ENCODE measurements at places on chromosomes 6 and 20. TPM values are rescaled to one million over a fixed set of nuclear protein-coding genes. Genes with fewer than 3 reads are reported as not detected.

- no peak for DNase-seq
Measured at GRCh38 chr20:2171266-2171790, 69.7 kb downstream of the STK35 start.

DNA sequence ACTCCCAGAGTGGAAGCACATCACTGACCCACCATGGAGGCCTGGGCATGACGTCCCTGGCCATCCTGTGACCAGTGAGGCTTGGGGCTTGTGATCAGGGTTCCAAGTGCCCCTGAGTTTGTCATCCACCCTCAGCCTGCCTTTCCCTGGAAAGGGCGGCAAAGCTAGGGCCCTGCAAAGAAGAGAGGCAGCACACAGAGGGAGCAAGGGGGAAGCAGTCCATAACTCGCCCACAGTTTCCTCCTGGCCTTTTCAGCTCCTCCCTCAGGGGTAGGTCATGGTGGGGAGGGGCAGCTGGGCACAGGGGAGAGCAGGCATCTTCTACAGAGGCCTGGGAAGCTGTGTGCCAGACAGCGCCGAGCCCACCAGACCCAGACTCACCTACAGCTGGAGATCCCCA is at the start of gene NCR2:
NCR2 (plus strand) TSS at position 313 of the 400 bp plus-strand sequence. CDS start 269 bp downstream, outside the sequence.
- no peak for DNase-seq

DNA sequence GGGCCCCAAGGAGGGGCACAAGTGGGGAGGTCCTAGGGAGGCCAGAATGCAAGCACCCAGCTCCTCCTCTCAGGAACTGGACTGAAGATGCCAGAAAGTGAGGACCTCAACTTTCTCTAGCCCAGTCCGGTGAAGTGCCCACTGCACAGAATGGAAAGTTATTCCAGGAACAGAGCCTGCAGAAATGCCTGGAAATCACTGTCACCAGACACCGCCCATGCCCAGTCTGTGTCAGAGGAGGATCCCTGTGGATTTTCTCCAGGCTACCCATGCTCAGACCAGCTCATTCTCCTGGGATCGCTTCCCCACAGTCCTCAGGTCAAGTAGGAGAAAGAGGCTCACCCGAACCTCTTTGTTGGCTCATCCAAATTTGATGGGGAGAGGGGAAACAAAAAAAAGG is 6.5 kb downstream of the PRPH2 start:
- DNase-seq, result no peak

DNA sequence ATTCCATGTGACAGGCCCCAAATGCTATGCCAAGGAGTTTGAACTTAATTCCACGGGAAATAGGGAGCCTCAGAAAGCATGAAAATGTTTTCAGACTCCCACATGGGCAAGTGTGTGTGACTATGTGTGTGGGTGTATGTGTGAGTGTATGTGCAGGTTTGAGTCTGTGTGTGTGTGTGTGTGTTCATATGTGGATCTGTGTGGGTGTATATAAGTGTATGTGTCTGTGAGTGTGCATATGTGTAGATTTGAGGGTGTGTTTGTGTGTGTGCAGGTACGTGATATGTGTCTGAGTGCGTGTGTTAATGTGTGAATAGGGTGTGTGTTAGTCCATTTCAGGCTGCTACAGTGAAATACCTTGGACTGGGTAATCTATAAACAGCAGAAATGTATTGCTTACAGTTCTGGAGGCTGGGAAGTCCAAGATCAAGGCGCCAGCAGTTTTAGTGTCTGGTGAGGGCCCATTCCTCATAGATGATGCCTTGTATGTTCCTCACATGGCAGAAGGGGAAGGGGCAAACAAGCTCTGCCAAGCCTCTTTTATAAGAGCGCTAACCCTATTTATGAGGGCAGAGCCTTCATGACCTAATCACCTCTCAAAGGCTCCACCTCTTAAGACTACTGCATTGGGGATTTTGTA is 181.1 kb upstream of the TAB2 start:
- no peak for DNase-seq

DNA sequence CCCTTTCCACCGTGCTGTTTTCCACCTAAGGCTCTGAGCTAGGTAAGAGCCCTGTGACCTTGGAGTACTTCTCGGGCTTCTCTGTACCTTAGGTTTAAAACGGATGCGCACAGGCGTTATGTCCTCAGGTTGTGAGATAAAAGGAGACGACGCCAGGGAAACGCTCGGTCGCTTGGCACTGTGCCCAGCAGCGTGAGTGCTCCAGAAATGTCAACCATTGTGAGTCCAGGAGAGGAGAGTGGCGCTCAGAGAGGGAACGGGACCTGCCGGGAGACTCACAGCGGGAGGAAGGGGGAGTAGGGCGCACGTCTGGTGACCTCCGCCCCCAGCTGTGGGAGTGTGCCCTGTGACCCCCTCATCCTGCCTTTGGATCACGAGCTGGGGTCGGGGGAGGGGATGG is 33.8 kb upstream of the SCRT2 start:
- DNase-seq, result peak; percentile 39

DNA sequence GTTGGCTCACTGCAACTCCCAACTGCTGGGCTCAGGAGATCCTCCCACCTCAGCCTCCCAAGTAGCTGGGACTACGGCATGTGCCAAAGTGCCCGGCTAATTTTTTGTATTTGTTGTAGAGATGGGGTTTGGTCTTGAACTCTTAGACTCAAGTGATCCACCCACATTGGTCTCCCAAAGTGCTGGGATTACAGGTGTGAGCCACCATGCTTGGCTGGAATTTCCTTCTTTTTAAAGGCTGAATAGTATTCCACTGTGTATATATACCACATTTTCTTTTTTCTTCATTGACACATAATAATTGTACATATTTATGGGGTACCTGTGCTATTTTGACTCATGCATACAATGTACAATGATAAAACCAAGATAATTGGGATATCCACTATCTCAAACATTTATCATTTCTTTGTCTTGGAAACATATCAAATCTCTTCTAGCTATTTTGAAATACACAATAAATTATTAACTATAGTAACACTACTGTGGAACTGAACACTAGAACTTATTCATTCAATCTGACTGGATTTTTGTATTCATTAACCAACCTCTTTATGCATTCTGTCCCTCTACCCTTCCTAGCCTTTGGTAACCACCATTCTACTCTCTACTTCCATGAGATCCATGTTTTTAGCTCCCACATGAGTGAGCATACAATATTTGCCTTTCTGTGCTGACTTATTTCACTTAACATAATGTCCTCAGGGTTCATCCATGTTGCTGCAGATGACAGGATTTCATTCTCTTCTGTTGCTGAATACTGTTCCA is 7.8 kb downstream of the MDC1 start:
- DNase-seq, result no peak

- DNase-seq, result no peak
Measured at GRCh38 chr20:58310291-58310782, 822 bp downstream of the RAB22A start.

DNA sequence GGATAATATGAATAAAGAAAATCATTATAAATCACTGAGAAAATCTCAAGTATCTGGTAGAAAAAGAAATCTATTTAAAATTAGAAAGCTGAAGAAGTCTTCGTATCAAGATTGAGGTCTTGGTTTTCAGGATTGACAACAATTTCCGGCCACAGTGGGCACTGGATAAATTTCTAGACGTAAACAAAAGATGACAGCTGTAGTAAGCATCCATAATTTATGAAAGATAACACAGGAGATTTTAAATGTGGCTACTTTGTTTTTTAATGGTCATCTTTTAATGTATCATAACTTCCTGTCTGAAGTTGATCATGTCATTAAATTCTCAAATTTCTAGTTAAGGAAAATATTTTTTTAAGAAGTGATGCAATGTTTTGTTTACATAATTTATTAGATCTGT is 444.2 kb downstream of the HTR1B start:
- DNase-seq, result no peak

DNA sequence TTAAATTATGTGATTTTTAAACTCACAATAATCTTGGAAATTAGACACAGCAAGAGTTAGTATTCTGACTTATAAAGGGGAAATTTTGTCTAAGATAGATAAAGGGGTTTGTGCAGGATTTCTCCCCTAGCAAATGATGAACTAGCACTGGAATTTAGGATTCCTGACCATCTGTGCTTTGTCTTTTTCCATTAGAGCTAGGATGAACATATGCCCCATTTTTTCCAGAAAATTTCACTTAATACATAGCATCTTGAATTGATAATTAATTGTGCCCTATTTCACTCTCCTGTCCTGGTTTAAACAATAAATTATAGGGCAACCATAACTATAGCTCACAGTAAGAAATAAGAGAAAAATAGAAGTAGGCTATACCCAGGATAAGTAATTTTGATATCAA is 601.0 kb downstream of the GRIK2 start:
- no peak for DNase-seq

GRCh38 chr20:52411611-52412010 is 220.0 kb upstream of the ZFP64 start:
- DNase-seq, result no peak

PERP gene
- total RNA-seq, result 99.6 TPM

DNA sequence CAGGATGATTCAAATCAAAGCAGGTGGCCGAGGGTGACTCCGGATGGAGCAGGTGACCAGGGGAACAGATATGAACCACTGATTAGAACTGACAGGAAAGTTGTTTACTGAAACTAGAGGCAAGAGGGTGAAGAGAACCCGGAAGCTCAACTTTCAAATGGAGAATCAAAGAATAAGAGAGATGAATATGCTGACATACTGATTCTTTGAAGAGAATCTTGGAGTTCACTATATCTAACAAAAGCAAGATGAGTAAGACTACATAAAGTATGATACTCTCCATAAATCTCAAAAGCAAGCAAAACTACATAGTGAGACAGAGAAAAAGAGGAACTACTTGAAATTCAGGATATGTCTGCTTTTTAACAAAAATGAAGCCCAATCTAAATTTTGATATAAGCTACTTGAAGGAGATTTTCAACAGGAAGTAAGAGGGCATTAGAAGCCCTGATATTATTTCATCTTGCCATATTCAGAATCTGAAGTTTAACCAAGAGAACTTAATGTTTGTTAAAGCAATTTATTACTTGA is 4.0 kb upstream of the UBD start:
- no peak for DNase-seq

TBC1D32 gene
- 8.4 TPM for total RNA-seq

DNA sequence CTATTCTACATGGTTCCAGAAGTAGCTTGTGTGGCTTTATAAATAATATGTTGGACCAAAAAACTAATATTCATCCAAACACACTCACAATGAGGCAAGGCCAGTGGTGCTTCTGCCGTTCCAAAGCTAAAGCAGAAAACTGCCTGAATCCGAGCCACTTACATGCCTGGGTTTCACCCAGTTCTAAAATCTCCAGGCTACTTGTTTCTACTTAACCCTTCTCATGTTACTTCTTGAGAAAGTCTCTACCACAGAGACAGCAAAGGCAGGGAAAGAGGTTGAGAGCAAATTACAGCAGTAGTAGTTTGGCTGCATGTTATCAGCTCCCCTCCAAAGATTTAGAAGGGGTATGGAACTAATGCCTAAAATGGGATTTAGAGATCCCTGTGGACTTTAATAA is 62.0 kb downstream of the FAXC start:
- no peak for DNase-seq

DNA sequence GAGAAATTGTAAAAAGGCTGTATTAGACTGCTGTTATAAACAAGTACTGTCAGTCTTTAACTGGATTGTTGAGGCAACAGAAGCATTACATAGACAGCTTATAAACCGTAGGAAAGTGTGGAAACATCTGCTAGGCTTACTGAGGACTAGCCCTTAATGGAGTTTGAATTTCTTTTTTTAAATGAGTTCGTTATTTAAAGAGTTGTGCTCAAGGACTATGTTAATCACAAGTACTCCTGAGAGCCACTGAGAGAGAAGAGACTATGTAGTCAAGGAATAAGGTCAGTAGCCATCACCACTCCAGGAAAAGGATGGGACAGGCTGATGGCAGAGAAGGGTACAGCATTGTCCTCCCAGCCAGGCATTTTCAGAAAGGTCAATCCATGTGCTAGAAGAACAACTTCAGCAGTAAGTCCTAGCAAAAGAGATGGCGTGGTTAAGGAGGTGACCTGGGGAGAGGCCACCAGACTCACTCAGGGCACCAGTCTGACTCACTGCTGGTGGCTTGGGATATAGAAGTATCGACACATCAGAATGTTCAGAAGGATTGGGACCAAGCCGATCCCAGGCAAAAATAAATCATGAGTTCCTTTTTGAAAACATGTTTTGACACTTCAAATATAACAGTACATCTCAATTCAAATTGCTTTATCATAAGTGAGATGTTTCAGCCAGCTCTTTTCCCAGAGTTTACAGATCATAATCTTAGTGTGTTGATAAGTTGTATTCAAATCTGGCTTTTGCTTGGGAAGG is 6.4 kb downstream of the RPS12 start:
- DNase-seq, result no peak

DNA sequence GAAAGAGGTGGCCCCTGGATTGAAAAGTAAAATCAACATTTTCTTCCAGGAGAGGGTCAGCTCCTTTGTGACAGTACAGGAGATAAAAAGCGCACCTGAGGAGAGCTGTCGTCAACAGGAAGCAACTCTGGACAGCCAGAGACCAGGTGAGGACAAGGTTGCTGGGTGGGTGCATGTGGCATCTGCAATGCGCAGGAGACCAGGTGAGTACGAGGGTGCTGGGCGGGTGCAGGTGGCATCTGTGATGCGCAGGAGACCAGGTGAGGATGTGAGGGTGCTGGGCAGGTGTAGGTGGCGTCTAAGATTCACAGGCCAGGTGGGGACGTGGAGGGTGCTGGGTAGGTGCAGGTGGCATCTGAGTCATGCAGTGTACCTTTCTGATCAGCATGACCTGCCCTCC is 38.4 kb downstream of the WDR27 start:
- DNase-seq, result no peak

EBF4 gene
- 12.7 TPM for total RNA-seq

BMP7 gene
- total RNA-seq, result 1.2 TPM

TXLNB gene
- total RNA-seq, result 0.75 TPM

PRDM13 gene
- not detected for total RNA-seq

- no peak for DNase-seq
Measured at GRCh38 chr6:52964318-52964717, 30.8 kb downstream of the GSTA4 start.

GRCh38 chr20:42095221-42095620 is 477.0 kb upstream of the CHD6 start:
- no peak for DNase-seq

- no peak for DNase-seq
Measured at GRCh38 chr20:38168791-38169589, 3.9 kb upstream of the TGM2 start.

DNA sequence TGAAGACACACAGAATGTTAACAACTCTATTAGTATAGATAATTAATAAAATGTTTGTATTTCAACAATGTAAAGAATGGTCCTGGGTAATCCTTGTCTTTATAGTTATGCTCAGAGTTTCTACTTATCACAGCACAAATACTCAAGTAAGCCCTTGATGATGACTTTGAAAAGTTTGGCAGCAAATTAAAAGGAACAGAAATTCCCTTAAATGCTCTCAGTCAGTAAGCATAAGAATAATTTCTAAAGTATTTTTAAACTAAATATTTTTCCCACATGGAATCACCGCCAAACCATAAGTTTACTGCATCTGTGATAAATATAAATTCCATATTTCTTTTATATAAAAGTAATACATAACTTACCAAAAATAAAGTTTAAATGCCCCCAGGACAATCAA is 96.1 kb downstream of the COL12A1 start:
- DNase-seq, result no peak

BMP2 gene
- total RNA-seq, result 55.8 TPM

MARCKS gene
- total RNA-seq, result 114 TPM
